NCI-H1417 treated with DMSO at 0.1 percent for 48 hours (cell line): ENCODE measurements at places on chromosomes 1 and 21.

DNA sequence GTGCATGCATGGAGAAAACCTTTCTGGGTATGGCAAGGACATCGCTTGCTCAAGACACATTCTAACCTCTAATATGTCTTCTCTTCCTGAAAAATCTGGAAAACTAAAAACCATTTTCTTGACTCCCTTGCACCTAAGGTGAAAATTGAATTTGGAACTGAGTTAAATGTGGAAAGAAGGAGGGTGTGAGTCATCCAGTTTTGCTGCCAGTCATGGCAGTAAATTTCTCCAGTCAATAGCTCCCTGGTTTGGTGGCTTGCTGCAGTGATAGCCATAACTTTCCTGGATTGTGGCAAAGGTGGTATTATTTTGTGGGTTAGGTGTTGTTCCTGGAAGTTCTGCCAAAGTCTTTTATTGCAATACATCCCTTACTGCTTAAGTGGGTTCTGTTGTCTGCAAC, 2.5 kb downstream of the ZCCHC17 start:
- DNase-seq, result no peak

DNA sequence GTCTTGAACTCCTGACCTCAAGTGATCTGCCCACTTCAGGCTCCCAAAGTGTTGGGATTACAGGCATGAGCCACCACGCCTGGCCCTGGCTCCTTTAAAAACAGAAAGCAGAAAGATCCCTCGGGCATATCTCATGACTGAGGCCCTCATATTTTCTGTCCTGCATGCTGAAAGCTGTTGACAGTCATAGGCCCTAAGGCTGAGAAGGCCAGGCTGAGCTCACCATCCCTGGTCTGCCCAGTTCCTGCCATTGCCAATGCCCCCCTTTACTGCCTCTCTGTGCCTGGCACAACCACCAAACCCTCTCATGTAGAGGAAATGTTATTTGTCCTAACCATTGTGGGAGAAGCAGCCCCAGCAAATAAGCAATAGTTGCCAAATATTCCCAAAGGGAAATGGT, 12.7 kb downstream of the CD34 start:
- DNase-seq, result no peak

GRCh38 chr1:107318932-107319331, 178.1 kb downstream of the NTNG1 start:
- no peak for DNase-seq

GRCh38 chr1:32953495-32953894, 11.1 kb downstream of the RNF19B start:
- DNase-seq, result no peak

GRCh38 chr21:37575580-37575979, 209.0 kb downstream of the DYRK1A start:
- no peak for DNase-seq

- no peak for DNase-seq
Measured at GRCh38 chr1:174726167-174726879, 273.4 kb upstream of the CACYBP start.

- no peak for DNase-seq
Measured at GRCh38 chr1:164937291-164937690, 378.3 kb downstream of the PBX1 start.

DNA sequence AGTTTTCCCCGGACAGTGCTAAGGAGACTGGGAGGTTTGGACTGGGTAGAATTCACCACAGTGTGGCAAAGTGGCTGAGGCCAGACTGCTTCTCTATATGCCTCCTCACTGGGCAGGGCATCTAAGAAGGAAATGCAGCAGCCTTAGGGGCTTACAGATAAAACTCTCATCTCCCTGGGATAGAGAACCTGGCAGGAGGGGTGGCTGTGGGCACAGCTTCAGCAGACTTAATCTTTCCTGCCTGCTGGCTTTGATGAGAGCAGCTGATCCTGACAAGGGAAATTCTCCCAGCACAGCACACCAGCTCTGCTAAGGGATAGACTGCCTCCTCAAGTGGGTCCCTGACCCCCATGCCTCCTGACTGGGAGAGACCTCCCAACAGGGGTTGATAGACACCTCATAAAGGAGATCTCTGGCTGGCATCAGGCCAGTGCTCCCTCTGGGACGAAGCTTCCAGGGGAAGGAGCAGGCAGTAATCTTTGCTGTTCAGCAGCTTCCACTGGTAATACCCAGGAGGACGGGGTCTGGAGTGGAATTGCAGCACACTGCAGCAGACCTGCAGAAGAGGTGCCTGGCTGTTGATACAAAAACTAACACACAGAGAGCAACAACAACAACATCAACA, 25.2 kb downstream of the KIFAP3 start:
- DNase-seq, result no peak

DNA sequence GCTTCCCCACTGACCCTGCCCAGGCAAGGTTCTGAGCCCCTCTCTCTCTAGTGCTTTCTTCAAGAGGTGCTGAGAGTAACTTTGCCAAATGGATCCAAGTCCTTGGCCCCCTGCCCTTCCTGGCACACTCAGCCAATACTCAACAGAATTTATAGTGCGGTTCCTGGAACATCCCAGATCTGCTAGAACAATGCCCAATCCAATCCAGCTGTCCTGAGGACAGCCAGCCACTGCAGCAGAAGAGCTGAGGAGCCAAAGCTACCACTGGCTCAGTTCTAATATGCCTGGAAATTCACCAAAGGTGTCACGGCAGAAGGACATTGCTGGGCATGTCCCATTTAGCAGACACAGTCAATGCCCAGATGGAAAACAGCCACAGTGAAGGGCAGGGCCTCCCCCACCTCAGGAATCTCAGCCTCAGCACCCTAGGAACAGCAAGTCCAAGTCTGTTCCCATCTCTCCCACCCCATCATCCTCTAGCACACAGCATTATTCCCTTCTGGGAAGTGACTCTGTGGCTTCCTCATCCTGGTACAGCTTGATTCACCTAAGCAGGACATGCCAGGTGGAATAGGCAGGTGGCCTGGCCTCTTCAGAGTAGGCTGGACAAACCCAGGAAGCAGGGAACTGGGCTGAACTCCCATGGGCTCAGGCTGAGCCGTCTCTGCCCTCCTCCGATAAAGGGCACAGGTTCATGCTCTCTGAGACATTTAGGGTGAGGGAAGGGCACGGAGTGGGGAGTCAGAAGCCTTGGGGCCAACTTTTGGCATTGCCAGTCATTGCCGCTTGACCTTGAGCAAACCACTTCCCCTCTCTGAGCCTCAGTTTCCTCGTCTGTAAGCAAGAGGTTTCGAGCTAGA, 24.6 kb downstream of the PMVK start:
- no peak for DNase-seq

DNA sequence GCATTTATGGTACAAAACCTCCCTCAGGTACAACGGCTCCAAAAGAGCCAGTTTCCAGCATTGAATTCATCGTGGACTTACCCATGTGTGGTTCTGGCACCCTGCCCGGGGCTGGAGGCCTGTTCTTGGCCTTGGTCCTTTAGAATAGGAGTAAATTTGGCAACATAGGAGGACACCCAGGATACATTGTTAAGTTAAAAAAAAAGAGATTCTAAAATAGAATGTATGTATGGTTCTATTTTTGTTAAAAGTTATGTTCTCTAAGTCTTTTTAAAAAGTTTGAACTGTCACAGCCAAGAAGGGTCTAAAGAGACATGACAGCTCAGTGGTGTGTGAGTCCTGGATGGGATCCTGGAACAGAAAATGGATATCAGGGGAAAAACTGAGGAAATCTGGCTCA, 25.9 kb downstream of the EPHX1 start:
- DNase-seq, result no peak

DNA sequence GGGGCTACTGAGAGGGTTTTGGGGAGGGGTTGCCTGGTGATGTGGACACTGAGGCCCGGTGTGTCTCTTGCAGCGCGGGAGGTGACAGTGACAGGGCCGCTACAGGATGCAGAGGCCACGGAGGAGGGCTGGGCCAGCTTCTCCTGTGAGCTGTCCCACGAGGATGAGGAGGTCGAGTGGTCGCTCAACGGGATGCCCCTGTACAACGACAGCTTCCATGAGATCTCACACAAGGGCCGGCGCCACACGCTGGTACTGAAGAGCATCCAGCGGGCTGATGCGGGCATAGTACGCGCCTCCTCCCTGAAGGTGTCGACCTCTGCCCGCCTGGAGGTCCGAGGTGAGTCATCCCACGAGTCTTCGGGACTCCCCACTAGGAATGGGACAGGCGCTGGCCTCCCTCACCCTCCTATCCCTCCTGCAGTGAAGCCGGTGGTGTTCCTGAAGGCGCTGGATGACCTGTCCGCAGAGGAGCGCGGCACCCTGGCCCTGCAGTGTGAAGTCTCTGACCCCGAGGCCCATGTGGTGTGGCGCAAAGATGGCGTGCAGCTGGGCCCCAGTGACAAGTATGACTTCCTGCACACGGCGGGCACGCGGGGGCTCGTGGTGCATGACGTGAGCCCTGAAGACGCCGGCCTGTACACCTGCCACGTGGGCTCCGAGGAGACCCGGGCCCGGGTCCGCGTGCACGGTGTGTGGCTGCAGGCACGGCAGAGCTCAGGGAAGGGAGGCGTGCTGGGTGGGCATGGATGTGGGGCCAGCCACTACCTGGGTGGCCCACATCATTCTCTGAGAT, 72.5 kb downstream of the OBSCN start:
- no peak for DNase-seq

GRCh38 chr1:182608845-182609610, 4.8 kb upstream of the RGS16 start:
- DNase-seq, result no peak

- DNase-seq, result no peak
Measured at GRCh38 chr1:113536182-113536780, 146.0 kb downstream of the MAGI3 start.

DNA sequence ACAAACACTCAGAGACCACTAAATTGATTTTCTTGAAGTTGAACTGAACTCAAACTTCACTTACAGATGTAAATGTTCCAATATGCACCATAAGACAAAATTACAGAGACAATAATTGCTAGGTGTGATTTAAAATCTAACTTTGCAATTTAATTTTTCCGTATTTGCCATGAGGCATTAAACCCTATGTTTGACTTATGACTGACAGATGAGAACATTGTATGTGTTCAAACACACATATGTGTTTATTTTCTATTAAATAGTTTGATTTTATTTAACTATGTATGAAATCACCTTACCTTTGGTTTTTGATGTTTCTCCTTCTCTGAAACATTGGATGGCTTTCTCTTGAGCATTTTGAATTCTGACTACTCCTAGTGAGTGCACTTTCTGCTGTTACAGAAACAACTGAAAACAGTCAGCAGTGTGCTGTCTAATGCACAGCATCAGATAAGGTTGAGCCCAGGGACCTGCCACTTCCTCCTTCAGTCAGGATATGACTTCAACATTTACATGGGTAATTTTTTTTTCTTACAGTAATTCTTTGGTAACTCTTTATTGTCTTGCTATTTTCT, at the start of gene SAMSN1:
SAMSN1 (minus strand) TSS at position 410 of the 575 bp plus-strand sequence; CDS start at position 356, 54 bp downstream.
- DNase-seq, result no peak

- DNase-seq, result no peak
Measured at GRCh38 chr1:57162607-57163261, 196.9 kb upstream of the C8B start.

DNA sequence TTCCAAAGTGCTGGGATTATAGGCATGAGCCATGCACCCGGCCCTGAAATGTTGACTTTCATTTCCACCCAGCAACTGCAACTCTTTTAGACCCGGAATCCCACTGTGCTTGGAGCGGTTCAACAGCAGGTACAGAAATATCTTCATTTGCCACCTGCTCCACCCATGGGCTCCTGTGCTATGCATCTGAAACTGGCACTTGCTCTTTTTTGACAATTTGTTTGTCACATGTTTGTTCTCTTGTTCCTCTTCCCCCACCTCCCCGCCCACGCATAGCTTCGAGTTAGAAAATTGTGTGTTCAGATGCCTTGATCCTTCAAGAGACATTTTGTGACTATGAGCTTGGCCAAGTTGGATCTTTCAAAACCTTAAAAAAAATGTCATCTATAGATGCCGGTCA, 2.4 kb upstream of the IFNLR1 start:
- DNase-seq, result no peak

DNA sequence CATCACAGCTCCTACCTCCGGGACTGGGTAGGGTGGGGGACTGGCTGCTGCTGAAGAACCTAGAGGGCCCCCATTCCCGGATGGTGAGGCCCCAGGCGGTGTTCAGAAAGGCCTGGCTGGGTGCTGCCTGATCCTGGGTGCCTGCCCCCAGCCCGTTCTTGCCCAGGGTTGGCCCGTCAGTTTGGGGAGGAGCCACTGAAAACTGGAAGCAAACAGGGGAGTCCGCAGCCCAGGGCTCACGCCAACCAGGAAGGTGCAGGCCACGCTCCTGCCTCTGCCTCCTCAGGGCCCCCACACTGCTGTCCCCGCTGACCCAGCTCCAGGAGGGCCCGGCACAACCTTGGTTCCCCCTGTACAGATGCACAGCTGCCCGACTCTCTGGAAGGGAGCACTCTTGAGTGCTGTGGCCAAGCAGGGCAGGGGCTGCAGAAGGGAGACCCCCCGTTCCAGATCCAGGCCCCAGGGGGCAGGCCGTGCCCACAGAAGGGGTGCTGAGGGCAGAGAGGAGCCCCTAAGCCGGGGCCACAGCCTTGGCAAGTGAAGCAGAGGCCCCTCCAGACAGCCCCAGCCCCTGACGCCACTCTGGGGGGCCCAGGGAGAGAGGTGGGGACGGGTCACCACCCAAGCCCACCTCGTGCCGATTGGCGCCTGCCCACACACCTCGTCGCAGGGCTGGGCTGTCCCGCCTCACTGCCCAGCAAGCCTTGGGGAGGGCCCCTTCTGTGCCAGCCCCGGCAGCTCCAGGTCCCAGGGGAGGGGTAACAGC, 5.5 kb downstream of the C1QTNF12 start:
- DNase-seq, result no peak

DNA sequence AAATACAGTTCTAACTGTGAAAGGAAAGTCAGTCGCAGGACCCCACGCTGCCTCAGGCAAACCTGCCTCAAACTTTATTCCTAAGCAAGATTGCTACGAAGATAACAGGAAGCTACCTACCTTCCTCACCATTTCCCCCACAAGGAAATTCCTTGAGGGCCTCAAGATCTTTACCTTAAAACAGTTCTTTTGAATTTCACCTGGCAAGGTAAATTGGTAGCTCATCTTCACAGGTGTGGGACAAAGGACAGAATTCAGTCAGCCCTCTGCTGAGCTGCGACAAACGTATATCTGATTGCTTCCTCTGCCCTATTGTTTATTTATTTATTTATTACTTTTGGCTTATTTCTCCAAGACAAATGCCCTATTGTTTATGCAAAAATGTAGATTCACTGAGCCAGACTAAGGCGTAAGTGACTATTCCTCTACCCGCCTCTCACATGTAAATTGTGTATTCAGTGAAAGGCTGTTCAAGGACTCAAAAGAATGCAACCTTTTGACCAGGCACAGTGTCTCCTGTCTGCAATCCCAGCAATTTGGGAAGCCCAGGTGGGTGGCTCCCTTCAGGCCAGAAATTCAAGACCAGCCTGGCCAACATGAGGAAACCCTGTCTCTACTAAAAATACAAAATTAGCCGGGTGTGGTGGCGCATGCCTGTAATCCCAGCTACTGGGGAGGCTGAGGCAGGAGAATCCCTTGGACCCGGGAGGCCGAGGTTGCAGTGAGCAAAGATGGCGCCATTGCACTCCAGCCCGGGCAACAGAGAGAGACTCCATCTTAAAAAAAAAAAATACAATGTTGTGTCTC, 17.3 kb upstream of the PKNOX1 start:
- no peak for DNase-seq

- no peak for DNase-seq
Measured at GRCh38 chr1:31029026-31029425, 36.5 kb downstream of the PUM1 start.

GRCh38 chr1:23684415-23684814, 7.2 kb upstream of the RPL11 start:
- no peak for DNase-seq
